Astrocyte (in vitro differentiated cells and primary cell): ENCODE measurements at places on chromosomes 1 and 21. TPM values are rescaled to one million over a fixed set of nuclear protein-coding genes. Genes with fewer than 3 reads are reported as not detected.

GRCh38 chr1:226274138-226274537 lies 34.8 kb downstream of the LIN9 start:
- H3K36me3 ChIP-seq: no peaks in the 10 kb centered on the region
- H3K27ac ChIP-seq: no peak overlapping the region
- H3K27me3 ChIP-seq: no peaks in the 10 kb centered on the region
- no peak overlapping the region for H3K4me3 ChIP-seq

GRCh38 chr1:235675152-235675890 lies 25.7 kb upstream of the GNG4 start:
- no peaks in the 10 kb centered on the region for H3K4me1 ChIP-seq
- no peaks in the 10 kb centered on the region for H3K36me3 ChIP-seq
- no peak overlapping the region for H3K27ac ChIP-seq
- H3K27me3 ChIP-seq: no peaks in the 10 kb centered on the region

- H3K4me3 ChIP-seq: peak overlapping the region; percentile 75
- H3K4me1 ChIP-seq: no peaks in the 10 kb centered on the region
- peak overlapping the region; percentile 74 for H3K27ac ChIP-seq
- no peak for DNase-seq
- H3K27me3 ChIP-seq: no peaks in the 10 kb centered on the region
Observed at GRCh38 chr1:35768350-35769187, 1.2 kb downstream of the CLSPN start.

Gene RAB7B
- 6.6 and 8.1 TPM in 2 replicates for total RNA-seq

Gene GBP4
- total RNA-seq: 0.32 and 0.34 TPM in 2 replicates

DNA sequence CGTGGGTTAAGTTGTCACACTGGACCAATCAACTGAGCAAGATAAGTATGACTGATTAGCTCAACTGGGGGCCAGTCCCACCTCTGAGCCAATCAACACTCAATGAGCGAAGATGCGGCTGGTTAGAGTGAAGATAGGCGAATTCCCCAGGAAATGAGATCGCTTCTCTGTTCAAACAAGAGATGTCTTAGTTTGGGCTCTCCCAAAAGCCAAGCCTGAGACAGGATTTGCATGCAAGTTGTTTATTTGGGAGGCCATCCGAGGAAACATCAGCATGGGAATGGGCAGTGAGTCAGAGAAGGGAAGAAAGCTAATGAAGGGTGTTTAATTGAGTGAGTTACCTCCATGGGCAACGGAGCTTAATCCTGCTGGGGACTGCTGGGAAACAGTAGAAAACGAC lies 4.9 kb upstream of the GJB5 start:
- H3K4me1 ChIP-seq: no peaks in the 10 kb centered on the region
- H3K27ac ChIP-seq: no peak overlapping the region
- H3K4me3 ChIP-seq: no peak overlapping the region

DNA sequence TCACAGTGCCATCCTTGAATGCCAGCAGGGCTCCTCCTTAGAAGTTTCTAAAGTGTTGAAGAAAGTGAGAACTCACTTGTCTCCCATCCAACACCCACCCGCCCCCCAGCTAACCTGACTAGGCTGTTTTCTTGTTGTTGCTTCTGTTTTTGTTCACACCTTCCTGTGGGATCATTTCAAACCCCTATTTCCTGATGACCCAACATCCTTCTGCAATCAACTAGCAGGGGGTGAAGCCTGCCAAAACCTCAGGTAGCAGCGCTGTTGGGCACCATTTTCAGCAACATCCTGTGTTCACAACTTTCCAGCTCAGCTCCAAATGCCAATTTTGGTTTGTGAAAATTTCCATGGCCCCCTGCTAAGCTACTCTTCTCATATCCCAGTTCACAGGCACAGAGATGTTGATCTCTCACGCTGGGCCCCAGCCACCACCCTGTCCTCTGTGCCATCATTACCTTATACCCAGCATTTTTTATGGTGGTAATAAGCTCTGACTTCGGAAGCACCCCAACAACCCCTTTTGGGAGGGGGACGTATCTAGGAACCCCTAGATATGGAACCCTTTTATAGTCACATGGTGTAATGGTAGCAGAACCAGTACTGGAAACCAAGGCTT lies 41.4 kb downstream of the CDC7 start:
- no peaks in the 10 kb centered on the region for H3K4me1 ChIP-seq
- H3K36me3 ChIP-seq: no peaks in the 10 kb centered on the region
- H3K27me3 ChIP-seq: peaks cover 18% of the 10 kb centered on the region
- no peak overlapping the region for H3K27ac ChIP-seq
- H3K4me3 ChIP-seq: no peak overlapping the region
- no peak for DNase-seq

DNA sequence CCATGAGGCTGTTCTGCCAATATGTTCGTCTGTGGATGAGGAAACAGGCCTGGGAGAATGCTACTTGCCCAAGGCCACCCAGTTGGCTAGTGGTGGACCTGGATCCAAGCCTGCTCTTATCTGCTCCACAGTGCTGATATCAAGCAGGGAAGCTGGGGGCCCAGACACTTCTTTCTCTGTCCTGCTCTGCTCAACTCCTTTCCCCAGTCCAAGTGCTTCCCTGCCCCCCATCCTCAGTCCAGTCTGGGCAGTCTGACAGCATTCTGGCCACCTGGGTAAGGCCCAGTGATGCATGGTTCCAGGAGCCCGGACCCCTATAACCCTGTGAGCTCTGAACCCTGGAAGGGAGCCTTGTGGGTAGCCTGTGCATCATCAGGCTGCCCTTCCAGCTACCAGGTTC lies 4.2 kb upstream of the PAQR7 start:
- no peak overlapping the region for H3K27ac ChIP-seq
- no peak for DNase-seq
- no peak overlapping the region for H3K4me3 ChIP-seq
- no peaks in the 10 kb centered on the region for H3K27me3 ChIP-seq
- H3K36me3 ChIP-seq: no peaks in the 10 kb centered on the region
- peaks cover 11% of the 10 kb centered on the region for H3K4me1 ChIP-seq

Gene TCHHL1
- not detected in 2 replicates for total RNA-seq

Gene CTSS
- total RNA-seq: 0.31 and 0.61 TPM in 2 replicates

Gene HAX1
- total RNA-seq: 82.2 and 89.9 TPM in 2 replicates

Gene LCE2A
- not detected in 2 replicates for total RNA-seq

GRCh38 chr1:90879281-90879680 lies 142.6 kb downstream of the ZNF644 start:
- H3K4me1 ChIP-seq: no peaks in the 10 kb centered on the region
- no peaks in the 10 kb centered on the region for H3K27me3 ChIP-seq
- peak; percentile 10 for DNase-seq
- no peak overlapping the region for H3K27ac ChIP-seq
- H3K4me3 ChIP-seq: no peak overlapping the region
- H3K36me3 ChIP-seq: no peaks in the 10 kb centered on the region

Gene KRTAP21-2
- not detected in 2 replicates for total RNA-seq

Gene YBX1
- 744 and 872 TPM in 2 replicates for total RNA-seq

Gene ITLN2
- not detected in 2 replicates for total RNA-seq

Gene DNASE2B
- not detected in 2 replicates for total RNA-seq

DNA sequence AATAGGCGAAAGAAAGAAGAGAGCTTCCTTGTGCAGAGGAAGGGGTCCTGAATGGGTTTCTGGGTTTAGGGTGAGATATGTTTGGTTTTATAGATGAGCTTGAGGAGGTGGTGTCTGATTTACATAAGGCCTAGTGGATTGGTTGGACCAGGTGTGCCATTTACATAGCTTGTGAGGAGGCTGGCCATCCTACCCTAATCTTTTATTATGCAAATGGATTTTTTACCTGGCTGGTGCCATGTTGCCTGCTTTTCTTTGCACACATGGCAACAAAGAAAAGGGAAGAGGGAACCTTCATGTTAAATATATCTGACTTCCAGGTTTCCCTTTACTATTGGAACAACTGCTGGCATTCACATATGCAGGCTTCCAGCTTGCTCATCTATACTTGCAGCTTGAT lies 585.3 kb downstream of the PTPRU start:
- no peak overlapping the region for H3K4me3 ChIP-seq
- no peaks in the 10 kb centered on the region for H3K4me1 ChIP-seq
- no peaks in the 10 kb centered on the region for H3K36me3 ChIP-seq
- DNase-seq: no peak

DNA sequence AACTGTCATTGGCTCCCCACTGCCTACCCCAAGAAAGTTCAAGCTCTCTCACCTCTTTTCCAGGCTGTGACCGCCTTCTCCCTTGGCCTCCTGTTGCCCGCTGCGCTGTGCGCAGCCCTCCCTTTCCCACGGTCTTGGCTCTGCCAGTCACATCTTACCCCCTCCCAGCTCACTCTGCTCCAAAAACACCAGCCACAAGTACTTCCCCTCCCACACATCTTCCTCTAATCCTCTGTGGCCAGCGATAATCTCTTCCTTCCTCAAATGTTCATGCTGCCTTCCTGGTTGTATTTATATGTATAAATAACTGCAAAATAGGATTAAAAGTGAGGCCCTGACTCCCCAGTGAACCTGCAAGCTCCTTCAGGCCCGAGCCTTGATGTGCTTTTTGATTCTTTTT lies 81.8 kb downstream of the AJAP1 start:
- no peaks in the 10 kb centered on the region for H3K36me3 ChIP-seq
- no peaks in the 10 kb centered on the region for H3K27me3 ChIP-seq
- no peaks in the 10 kb centered on the region for H3K4me1 ChIP-seq
- no peak for DNase-seq

DNA sequence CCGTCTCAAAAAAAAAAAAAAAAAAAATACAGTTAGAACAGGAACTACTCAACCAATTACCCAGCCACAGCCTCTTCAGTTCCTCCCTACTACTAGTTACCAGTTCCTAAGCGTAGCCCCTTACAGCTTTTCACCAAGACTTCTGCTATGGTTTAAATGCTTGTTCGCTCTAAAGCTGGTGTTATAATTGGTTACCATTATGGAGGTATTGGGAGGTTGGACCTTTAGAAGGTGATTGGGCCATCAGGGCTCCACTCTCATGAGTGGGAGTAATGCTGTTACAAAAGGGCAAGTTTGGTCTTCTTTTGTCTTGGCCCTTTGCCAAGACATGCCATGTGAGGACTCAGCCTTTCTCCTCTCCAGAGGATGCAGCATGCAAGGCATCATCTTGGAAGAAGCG lies 3.0 kb upstream of the SMPDL3B start:
- H3K27me3 ChIP-seq: peaks cover 12% of the 10 kb centered on the region
- H3K36me3 ChIP-seq: no peaks in the 10 kb centered on the region
- no peak for DNase-seq
- H3K4me3 ChIP-seq: no peak overlapping the region

Gene CD84
- not detected in 2 replicates for total RNA-seq

DNA sequence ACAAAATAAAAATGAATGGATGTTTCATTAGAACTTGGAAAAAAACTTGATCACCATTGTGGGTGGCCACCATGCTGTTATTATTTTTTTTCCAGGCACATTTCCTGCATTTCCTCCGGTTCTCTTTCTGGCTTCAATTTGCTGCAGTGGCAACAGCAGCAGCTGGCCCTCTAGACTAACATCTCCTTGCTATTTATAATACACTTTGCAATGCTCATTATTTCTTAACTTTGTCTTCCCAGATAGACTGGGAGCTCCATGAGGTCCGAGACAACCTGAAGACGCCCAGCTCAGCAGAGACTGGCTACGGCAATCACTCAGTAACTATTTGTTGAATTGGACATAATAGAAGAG lies 53.4 kb upstream of the ATP5PO start:
- peak overlapping the region; percentile 60 for H3K27ac ChIP-seq
- H3K4me1 ChIP-seq: peaks cover 45% of the 10 kb centered on the region
- no peaks in the 10 kb centered on the region for H3K27me3 ChIP-seq
- peak overlapping the region; percentile 27 for H3K4me3 ChIP-seq

DNA sequence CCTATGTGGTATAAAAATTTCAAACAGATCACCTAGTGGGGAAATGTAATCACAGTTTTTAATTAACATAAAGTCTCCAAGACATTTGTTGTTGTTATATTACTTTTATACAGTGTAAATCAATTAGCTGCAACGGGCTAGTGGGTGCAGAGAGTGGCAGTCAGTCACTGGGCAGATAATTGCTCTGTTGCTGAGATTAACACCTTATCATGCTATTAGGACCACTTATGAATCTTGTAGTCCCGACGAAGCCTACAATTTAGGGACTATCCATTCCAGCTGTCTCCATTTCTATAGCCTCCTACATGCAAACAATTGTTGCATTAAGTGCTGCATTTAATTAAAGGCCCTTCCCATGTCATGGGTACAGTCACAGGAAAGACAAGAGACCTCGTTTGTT lies 158.9 kb upstream of the PROX1 start:
- DNase-seq: no peak
- no peaks in the 10 kb centered on the region for H3K4me1 ChIP-seq
- H3K27ac ChIP-seq: no peak overlapping the region
- H3K4me3 ChIP-seq: no peak overlapping the region
- H3K36me3 ChIP-seq: no peaks in the 10 kb centered on the region

GRCh38 chr21:34807146-34807880 lies 138.5 kb downstream of the CLIC6 start:
- H3K4me1 ChIP-seq: peaks cover 44% of the 10 kb centered on the region
- peak overlapping the region; percentile 100 for H3K27ac ChIP-seq
- DNase-seq: peak; percentile 97
- no peaks in the 10 kb centered on the region for H3K27me3 ChIP-seq
- peaks cover 21% of the 10 kb centered on the region for H3K36me3 ChIP-seq
- peak overlapping the region; percentile 12 for H3K4me3 ChIP-seq

Gene OTUD3
- 8.7 and 10.6 TPM in 2 replicates for total RNA-seq

Gene LAMB3
- total RNA-seq: 4.2 and 6.1 TPM in 2 replicates

- H3K27ac ChIP-seq: peak overlapping the region; percentile 67
- H3K4me3 ChIP-seq: no peak overlapping the region
- H3K4me1 ChIP-seq: peaks cover 8% of the 10 kb centered on the region
- H3K36me3 ChIP-seq: no peaks in the 10 kb centered on the region
Observed at GRCh38 chr1:154463512-154463990, 38.5 kb upstream of the TDRD10 start.

DNA sequence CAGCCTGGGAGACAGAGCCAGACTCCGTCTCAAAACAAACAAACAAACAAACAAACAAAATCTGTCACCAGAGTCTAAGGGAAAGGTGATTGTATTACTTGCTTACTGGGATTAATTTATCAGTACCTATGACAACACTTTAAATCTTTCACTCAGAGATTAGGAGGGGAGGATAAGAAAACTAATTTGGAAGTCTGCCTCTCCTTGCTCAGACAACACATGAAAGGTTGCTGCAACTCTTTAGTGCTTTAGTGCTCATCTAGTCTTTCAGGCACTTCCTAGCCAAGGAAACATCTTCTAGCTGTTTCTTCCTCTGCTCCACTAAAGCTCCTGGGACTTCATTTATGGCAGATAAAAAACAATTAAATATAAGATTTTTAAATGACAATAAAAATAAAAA lies 7.3 kb upstream of the FMN2 start:
- no peaks in the 10 kb centered on the region for H3K27me3 ChIP-seq
- H3K27ac ChIP-seq: no peak overlapping the region
- DNase-seq: no peak
- H3K4me3 ChIP-seq: no peak overlapping the region
- H3K4me1 ChIP-seq: peaks cover 8% of the 10 kb centered on the region

- no peak overlapping the region for H3K4me3 ChIP-seq
- H3K36me3 ChIP-seq: no peaks in the 10 kb centered on the region
- H3K27ac ChIP-seq: no peak overlapping the region
- no peaks in the 10 kb centered on the region for H3K27me3 ChIP-seq
- DNase-seq: no peak
- H3K4me1 ChIP-seq: no peaks in the 10 kb centered on the region
Observed at GRCh38 chr21:34166468-34166867, 93.1 kb downstream of the MRPS6 start.

- no peaks in the 10 kb centered on the region for H3K27me3 ChIP-seq
- H3K27ac ChIP-seq: no peak overlapping the region
- H3K4me1 ChIP-seq: peaks cover 19% of the 10 kb centered on the region
- no peak overlapping the region for H3K4me3 ChIP-seq
- H3K36me3 ChIP-seq: no peaks in the 10 kb centered on the region
Observed at GRCh38 chr21:39842741-39843459, 24.3 kb upstream of the PCP4 start.
